CMK (cell line): ENCODE measurements at places on chromosomes 3 and 15.

GRCh38 chr15:90539789-90540188 is 10.1 kb downstream of the CRTC3 start:
- no peak for DNase-seq

DNA sequence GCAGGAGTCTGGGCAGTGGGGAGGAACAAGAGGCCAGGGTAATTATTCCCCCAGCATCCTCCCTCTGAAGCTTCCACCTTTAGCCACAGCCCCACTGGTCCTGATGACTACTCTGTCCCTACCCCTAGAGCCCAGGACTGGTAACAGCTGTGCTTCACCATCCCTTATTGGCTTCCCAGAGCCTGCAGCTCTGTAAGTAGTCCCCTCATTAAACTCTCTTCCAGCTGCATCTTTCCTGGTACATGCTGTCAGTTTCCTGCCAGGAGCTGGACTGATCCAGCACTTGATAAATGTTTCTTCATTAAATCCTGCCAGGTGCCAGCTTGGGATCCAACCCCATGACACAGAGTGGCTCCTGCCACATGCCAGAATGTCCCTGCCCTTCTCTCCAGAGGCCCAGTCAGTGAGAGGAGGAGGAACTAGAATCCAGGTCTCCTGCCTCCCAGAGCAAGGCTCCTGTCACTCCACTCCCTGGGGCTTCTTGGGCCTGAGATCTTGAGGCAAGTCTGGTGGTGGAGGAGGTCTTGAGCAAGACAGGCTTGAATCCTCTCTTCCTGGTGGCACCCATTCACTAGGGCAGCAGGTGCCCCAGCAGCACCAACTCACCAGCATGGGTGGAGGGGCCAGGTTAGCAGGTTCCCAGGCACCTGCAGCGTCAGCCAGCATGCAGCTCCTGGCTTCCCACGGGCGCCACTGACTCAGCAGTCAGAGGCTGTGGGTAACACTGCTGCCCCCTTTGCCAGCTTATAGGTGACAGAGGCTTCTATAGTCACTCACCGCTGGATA is 27.6 kb downstream of the FBXW12 start:
- DNase-seq, result no peak

GRCh38 chr15:36757189-36757814 is 177.9 kb downstream of the CDIN1 start:
- no peak for DNase-seq

- no peak for DNase-seq
These were observed 94.1 kb downstream of the PEX5L start for GRCh38 chr3:179942553-179943075.

DNA sequence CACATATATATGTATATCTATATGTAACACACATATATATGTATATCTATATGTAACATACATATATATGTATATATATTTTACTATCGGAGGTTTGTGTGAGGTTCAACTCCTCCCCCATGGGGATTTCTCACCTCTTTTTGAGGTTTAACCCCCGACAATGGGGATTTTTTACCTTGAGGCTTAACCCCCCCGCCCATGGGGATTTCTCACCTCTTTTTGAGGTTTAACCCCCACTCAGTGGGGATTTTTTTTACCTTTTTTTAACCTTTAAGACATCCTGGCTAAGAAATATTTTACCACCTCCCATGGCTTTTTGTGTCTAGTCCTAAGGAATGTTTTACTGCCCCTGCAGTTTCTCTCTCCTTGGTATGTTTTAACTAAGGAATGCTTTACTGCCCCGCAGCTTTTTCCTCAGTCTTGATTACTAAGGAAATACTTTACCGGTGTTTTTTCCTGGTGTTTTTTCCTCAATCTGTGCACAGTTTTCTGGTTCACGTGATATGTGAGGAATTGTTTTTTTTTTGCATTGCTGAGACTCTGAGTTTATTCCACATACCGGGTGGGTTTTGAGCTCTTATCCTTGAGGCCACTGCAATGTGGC is 185.2 kb downstream of the KLF13 start:
- no peak for DNase-seq

DNA sequence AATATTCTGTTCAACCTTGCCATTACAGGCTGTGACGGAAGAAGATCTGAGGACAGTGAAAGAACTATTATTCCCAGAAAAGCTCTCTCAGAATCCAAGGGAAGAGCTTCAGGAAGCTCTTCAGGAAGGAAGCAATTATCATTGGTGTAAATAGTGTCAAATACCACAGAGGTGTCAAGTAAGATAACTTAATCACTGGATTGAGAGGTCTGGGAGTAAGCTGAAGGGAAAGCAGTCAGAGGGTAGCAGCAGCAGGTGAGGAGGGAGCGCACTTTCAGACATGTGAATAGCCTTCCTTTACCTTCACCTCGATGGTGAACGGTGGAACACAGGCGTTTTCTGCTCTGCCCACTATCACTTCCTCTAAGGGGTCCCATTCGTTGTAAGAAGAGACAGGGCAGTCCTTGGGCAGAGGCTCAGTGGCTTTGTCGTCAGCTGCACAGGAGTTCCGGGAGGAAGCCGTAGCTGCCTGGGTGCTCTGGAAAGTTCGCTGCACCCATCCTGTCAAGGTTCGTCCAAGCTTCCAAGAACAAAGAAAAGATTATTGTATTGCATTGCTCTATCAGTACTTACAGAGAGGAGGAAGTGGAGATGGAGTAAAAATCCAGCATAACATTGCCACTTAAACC is 1.9 kb downstream of the GATM start:
- DNase-seq, result no peak

DNA sequence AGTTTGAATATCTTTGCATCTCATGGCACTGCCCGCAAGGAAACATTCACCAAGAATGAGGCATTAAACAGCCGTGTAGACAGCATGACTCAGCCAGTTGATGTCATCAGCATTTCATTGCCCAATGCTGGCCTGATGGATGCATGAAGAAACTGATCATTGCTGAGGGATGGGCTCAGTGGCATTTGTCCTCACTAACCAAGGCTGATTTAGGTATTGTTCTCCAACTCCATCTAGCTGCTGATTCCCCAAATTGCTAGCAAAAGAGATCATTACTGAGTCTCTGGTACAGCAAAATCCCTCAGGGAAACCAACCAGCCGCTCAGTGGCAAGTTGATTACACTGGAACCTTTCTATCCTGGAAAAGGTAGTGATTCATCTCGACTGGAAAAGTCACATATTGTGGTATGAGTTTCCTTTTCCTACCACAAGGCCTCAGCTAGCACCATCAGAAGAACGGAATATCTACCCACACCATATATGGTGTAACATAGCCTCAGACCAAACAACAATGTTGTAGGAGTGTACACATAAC is 186.5 kb upstream of the GAP43 start:
- no peak for DNase-seq

GRCh38 chr15:65177901-65178300 is 7.2 kb downstream of the CLPX start:
- no peak for DNase-seq

GRCh38 chr3:89740080-89740880 is 632.9 kb downstream of the EPHA3 start:
- DNase-seq, result no peak

- DNase-seq, result no peak
These were observed 22.8 kb upstream of the TM2D3 start for GRCh38 chr15:101675015-101675414.

- no peak for DNase-seq
These were observed 67.9 kb downstream of the CACNA2D2 start for GRCh38 chr3:50435371-50436113.

- DNase-seq, result no peak
These were observed 26.9 kb upstream of the MYO1E start for GRCh38 chr15:59399465-59400102.

DNA sequence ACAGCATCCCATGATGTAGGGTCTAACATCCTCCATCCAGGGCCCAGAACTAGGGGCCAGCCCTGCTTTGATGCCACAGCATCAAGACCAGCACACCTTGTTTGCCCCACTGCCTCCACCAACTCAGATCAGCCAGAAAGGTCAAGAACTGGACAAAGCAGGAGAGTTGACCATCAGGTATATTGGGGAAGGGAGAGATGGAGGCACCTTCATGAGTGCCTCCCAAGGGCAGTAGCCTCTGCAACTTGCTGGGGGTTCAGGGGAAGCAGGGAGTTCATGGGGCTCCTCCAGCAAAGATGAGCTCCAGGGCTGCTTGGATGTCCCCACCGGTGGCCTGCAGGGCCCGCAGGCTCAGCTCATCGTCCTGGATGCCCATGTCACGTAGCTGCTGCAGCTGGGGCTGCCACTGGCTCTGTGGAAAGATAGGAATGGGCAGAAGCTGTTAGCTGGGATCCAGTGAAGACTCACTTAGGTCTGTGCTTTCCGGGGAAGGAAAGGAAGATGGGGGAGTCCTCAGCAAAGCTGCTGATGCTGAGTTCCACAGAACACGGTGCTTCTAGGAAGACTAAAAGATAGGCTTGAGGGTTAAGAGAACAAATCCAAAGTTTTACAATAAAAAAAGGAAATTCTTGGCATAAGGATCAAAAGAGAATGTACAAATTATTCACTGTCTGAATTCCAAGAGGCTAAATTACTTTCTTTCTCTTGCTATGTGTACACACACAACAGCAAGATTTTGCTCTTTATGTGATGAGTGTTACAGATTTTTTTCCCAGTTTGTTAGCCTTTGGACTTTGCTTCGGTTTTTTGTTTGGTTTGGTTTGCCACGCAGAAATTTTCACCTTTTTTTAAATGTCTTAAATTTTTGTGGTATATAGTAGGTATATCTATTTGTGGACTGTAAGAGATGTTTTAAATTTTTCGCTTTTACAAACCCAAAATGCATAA is 12.3 kb upstream of the SEMA7A start:
- no peak for DNase-seq

GRCh38 chr15:87896936-87897335 is 359.6 kb downstream of the NTRK3 start:
- DNase-seq, result no peak

DNA sequence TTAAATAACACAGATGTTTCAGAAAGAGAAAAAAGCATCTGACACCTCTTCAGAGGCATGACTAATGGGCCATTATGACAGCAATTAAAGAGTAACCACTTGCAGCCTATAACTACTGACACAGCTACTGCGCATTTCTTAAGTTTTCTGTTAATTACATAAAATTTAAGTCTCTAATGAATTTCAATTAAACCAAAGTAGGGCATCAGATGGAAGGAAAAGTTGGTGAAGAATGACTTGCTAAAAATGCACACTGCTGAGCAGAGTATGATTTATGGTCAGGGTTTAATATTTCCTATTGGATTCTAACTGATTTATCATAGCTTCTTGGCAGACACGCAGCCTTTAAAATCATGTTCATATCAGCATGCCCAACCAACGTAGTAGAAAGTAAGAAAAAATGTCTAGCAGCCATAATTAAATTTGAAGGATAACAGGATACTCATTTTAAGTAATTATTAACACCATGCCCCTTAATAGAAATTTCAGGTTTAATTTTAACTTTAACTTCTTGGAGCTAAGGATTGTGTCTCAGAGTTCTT is 140.0 kb downstream of the CBLB start:
- no peak for DNase-seq
